Osteocyte (in vitro differentiated cells): ENCODE measurements at places on chromosomes 4 and X.

- no peak for DNase-seq
These were observed 69.5 kb downstream of the FRYL start for GRCh38 chr4:48710446-48711209.

GRCh38 chrX:103878466-103879122, 46.5 kb upstream of the RAB9B start:
- DNase-seq, result no peak

- DNase-seq, result no peak
These were observed 672 bp downstream of the PGM2 start for GRCh38 chr4:37827030-37827685.

DNA sequence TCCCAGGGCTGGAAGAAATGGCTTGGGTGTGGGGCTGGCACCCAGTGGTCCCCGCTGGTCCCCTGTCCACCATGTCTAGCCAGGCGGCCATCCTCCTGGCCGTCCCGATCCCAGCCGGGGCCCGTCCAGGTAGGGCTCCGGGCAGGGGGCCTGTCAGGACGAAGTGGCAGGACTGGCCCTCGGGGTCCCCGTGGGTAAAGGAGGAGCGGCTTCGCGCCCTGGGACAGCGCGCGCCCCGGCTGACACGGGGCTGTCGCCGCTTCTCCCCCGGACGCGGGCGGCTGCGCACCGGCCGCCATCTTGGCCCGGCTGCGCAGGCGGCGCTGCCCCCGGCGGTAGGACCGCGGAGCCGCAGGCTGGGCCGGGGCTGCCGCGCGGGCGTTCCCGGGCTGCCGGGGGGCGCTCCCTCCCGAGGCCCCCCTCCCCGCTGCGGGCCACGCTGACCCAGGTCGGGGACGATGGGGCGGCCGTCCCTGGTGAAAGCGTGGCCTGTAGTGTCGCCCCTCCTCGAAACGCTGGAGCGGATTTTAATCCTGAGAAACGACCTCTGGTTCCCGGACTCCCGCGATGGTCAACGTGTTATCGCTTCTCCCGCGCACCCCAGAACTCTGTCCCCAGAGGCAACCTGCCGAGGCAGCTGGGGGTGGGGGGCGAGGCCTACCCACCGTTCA, 60.4 kb upstream of the BCOR start:
- DNase-seq, result no peak

GRCh38 chrX:7996414-7996813, 69.2 kb upstream of the PNPLA4 start:
- no peak for DNase-seq

GRCh38 chr4:4990857-4991540, 28.3 kb downstream of the CYTL1 start:
- no peak for DNase-seq

DNA sequence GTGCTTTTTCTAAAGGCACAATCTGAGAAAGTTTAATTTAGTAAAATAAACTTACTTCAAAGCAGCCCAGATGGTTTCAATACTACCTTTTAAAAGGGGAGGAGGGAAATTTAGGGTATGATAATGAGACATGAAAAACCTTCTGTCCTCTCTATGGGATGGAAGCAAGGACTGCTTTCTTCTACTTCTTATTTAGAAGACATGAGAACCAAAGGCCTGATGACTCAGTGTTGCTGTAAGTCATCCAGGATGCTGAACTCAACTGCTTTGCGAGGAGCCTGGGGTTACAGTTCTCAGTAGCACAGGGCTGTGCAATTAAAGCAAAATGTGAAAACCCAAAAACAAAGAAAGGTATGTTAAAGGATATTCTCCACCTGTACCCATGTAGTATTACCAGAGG, 140.8 kb upstream of the EDNRA start:
- no peak for DNase-seq

GRCh38 chr4:142242156-142242555, 603.9 kb downstream of the INPP4B start:
- DNase-seq, result no peak

DNA sequence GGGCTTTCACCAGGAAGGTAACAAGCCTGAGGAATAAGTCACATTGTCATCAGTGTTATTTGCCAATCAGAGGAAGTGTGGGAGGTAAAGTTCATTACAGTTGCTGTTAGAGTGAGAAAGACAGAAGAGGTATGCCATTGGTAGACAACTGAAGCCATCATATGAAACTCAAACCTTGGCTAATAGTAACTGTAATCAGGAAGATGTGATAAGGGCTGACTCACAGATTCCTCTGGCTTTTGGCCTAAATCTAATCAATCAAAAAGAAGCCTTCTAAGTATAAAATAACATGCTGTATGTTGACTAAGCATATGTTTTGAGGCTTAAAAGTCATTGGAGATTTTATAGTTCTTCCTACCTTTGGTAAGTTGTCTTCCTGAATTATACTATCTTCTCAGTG, 242.8 kb downstream of the PCDH7 start:
- no peak for DNase-seq

DNA sequence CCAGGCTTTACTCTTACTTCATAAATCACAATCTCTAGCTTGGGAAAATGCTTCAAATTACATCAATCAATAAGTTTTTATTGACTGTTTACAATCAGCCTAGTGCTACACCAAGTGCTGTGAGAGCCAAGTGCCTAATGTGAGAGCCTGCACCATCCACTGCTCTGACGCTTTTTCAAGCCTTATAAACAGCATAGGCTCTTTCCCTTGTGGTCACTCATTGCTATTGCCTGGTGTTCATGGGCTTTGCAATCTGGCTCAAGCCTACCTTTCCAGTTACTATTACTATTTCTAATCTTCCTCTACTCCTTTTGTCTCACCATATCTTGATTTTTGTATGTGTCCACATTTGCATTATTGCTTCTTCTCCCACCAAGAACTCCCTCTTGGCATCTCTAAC, 77.0 kb downstream of the REELD1 start:
- no peak for DNase-seq
